Activated naive CD4-positive, alpha-beta T cell treated with Interleukin-2 at 50 U/mL for 16 hours (primary cell): ENCODE measurements at places on chromosomes 3 and 15.

GRCh38 chr3:115084686-115085085, 62.4 kb downstream of the ZBTB20 start:
- no peak for DNase-seq

GRCh38 chr3:110077093-110077492, 739.7 kb upstream of the DPPA4 start:
- no peak for DNase-seq

GRCh38 chr3:48058091-48058490, 41.9 kb upstream of the MAP4 start:
- DNase-seq = no peak

DNA sequence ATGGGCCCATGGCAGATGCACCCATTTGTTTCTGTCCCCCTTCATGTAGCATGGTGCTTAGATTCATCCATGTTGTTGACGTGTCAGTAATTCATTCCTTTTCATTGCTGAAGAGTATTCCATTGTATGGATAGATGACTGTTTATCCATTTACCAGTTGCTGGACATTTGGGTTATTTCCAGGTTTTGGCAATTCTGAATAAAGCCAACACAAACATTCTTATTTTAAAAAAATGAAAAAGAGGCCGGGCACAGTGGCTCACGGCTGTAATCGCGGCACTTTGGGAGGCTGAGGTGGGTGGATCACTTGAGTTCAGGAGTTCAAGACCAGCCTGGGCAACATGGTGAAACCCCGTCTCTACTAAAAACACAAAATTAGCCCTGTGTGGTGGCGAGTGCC, 18.7 kb upstream of the TATDN2 start:
- DNase-seq = no peak

- no peak for DNase-seq
Measured at GRCh38 chr15:60583946-60584345, 105.0 kb upstream of the ICE2 start.

GRCh38 chr3:110327870-110328269, 743.7 kb upstream of the NECTIN3 start:
- DNase-seq = no peak

DNA sequence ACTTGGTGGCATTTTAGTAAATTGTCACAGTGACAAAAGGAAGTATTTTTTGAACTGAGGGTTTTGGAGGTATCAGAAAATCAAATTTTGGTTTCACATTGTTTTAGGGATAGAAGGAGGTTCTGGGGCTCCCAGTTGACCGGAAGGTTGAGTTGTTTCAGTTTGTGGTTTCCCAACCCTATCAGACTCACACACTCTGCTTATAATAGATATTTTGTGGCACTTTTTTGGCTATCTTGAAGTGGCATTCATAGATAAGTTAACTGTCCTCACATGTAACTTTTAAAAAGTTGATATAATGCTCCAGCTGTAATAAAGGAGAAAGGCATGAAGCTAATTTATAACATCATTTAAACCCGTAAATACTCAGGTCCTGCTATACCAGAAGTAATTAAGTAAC, 12.8 kb downstream of the ARMC8 start:
- no peak for DNase-seq

DNA sequence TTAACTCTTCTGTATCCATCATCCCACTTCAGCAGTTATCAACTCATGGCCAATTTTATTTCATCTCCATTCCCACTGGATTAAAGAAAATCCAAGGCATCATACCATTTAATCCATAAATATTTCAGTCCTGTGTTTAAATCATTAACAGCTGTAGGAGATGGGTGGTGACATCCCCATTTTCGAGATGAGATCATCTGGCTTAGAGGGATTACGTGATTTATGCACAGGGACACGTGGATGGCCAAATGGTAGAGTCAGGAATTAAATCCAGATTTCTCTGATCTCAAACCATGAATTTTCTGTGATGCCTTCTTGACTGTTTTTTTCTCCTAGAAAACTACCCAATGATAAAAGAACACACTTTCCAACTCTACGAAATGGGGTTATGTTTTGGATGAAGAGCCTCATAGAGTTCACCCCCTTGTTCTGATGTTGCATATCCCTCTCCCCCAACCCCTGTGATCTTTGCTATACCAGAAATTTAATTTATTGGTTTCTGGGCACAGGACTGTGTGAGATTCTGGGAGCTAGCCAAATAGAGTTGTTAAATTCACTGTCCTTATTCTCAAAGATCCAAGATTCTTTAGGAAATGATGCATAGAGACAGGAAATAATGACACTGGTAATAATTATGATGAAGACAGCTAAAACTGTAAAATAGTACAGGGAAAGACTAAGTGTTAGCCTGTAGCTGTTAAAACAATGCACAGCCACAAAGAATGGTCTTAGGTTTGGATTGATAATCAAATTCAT, 7.4 kb downstream of the ZNF589 start:
- no peak for DNase-seq

- DNase-seq = peak; percentile 17
Measured at GRCh38 chr3:194107107-194107506, 28.8 kb upstream of the HES1 start.
